Cardiac ventricle fibroblast (primary cell): ENCODE measurements at places on chromosomes 16 and 17. TPM values are rescaled to one million over a fixed set of nuclear protein-coding genes. Genes with fewer than 3 reads are reported as not detected.

ZMYND15 gene
- total RNA-seq: 0.44 and 1.4 TPM in 2 replicates

NHLRC4 gene
- total RNA-seq: 3.5 and 4.4 TPM in 2 replicates

RHBDL1 gene
- total RNA-seq: 0.50 and 1.5 TPM in 2 replicates

KRT34 gene
- not detected in 2 replicates for total RNA-seq

ZNF750 gene
- not detected in 2 replicates for total RNA-seq

ZNF469 gene
- total RNA-seq: 6.3 and 7.1 TPM in 2 replicates

TMEM235 gene
- not detected in 2 replicates for total RNA-seq
